ENCODE measurements at places on chromosomes 7 and 10.
A peak's percentile ranks its signal among the peaks of the same experiment; 100 is the strongest.

- no peak for DNase-seq
Measured at GRCh38 chr10:91907914-91908336, 1.4 kb downstream of the FGFBP3 start.

GRCh38 chr7:81768951-81769778, 682 bp downstream of the HGF start:
- DNase-seq, result no peak

- DNase-seq, result no peak
Measured at GRCh38 chr7:47663213-47663612, 81.3 kb upstream of the TNS3 start.

DNA sequence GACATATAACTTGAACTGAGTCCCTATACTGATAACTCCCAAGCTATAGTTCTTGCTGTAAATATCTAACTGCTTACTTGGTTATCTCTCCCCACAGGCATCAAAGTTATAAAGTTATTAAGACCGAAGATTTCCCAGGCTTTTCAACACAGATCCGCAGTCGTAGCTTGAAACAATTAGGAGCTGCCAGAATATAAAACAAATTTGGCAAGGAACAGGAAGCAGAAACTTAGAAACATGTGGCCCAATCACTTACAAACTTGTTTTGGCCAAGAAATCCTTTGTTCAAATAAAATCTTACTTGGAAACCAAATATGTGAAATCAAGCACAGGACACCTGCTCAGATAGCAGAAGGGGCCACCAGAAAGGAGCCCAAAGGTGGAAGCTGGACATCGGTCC, 9.0 kb downstream of the SLC16A12 start:
- DNase-seq, result no peak

DNA sequence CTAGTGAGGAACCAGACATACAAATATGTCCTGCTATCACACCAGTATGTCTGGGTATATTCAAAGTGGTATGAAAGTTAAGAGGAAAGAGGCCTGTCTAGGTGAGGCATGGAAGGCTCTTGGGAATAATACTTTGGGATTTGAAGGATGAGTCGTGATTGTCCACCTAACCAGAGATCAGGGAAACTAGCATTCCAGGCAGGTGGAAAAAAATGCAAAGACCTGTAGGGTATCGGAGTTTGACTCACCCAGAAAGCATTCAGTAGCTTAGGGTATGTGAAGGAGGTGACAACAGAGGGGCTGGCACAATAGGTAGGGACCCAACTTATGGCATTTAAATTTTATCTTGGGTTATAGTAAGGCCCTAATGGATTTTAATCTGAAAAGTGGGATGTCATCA, 950 bp upstream of the GCC1 start:
- no peak for DNase-seq

GRCh38 chr7:102215256-102215655, 71.4 kb upstream of the SH2B2 start:
- DNase-seq, result no peak

DNA sequence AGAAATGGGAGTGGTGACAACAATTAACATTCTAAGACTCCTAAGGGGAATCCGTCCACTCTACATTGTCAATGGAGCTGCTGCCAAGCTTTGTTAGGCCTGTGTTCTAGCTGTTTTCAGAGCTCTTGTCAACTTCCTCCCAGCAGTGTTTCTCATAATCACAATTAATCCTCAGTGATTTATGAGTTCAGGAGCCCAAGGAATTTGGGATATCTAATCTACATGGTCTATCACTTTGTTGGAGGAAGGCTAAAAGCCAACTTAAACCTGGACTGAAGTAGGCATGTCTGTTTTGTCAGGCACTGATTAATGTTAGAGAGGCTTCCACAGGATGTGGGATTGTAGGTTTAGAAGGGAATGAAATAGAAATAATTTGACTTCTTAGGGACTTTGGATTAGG, 10.2 kb upstream of the OR2F2 start:
- DNase-seq, result no peak

DNA sequence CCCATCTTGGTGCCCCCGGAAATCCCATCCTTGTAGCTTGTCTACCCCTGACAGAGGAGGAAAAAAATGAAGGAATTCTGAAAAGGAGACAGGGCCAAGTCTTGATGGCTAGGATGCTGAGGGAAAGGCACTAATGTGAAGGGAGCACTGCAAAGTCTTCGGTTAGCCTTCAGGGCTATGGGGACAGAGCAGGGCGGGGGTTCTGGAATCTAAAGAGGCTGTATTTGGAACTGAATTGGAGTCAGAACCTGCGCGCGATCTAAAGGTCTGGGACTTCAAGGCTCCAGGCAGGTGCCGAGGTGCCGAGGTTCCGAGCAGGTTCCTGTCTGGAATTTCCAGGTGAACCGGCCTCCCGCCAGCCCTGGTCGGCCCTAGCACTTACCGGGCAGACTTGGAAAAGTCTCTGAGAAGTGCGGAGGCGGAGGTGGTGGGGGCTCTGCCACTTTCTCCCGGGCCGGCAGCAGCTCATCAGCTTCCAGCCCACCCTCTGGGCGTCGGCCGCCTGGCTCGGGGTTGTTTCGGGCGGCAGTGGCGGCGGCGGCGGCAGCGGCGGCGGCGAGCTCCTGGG, 781 bp downstream of the GBX1 start:
- no peak for DNase-seq

DNA sequence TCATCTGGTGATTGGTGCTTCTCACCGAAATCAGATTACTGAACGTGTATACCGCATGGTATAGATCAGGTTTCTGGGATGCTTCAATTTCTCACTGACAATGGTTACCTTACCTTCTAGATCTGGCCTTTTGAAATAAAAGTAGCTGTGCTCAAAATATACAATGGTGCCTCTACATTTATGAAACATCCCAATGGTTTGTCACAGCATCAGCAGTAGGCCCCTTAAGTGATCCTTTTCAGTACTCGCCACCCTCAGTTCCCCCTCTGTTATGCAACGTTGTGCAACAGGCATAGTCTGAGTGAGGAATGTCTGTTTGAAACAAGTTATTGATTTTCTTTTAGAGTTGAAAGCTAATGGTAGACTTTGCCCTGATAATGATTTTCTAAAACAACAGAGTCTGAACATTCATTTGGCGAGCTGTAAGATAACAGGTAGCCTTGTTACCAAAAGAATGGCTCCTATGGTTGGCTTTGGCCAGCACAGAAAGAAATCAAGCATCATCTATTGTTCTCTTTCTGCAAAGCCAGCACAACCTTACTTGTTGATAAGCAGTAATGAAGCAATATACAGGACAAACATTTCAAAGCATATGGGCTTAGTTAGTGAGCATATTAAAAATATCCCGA, 693.9 kb downstream of the PARD3 start:
- no peak for DNase-seq

DNA sequence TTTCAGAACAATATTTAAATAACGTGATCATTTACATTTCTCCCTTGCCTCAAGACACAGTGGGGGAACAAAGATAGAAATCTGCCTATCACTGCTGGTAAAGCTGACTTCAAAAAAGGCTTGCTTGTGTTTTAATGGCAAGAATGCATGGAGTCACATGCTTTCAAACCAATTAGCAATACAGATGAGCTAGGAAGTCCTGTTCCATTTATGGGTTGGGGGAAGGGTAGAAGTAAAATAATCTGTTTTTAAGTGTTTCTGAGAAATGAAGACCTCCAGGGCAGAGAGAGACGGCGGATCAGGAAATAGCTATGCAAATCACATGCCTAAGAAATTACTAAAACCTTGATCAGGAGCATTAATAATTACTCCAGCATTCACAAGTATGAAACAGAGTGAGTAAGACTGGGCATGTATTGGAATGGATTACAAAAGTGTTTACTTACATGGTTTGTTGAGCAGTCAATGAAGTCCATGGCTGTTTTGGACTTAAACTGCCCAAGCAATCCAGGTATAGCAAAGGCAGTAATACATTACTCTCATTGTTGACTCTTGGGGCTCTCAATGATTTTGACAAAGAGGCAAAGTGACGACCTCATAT, 142.0 kb downstream of the ARID5B start:
- DNase-seq, result no peak

DNA sequence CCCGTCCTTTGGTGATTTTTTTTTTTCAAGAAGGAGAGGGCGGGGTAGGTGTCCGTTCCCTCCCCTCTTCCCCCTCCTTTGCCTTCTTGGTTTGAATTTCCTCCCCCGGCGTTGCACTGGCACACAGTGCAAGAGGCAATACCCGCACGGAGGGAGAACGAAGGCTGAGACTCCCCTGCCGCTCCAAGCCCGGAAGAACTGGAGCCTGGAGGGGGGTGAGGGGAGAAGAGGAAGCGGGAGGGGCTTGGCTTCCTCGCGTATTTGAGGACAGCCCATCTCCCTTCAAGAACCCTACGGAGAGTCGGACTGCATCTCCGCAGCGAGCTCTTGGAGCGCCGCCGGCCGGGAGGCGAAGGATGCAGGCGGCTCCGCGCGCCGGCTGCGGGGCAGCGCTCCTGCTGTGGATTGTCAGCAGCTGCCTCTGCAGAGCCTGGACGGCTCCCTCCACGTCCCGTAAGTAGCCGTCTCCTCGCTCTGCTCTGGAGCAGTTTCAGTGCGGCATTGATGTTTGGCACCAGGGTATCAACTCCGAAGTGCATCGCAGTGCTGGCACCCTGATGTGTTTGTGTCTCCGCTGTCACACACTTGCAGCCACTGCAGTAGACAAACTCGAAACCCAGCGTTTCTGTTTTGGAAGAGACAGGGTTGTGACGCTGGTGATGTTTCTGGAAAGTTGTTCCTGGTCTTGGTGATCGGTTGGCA, at the start of gene CNTNAP2:
Gene CNTNAP2 (plus strand): TSS at position 281 of the 702 bp plus-strand sequence. CDS start 76 bp downstream, at position 357.
- peak; percentile 71 for DNase-seq

DNA sequence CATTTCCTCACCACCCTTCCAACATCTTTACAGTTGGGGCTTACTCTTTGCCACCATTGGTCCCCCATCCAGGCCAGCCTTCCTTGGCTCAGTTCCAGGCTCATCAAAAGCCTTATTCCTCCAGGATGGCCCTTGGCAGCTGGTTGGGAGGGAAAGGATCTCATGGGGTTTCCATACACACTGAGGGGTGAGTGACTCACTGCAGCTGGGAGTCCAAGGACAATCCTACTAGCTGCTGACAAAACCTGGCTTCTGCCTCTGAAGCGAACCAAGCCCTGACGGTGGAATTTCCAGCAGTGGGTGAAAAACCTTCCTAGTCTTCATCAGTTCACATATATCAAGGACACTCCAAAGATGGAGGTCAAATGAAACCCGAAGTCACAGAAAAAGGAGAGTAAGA, 22.9 kb downstream of the CRHR2 start:
- no peak for DNase-seq
